ENCODE measurements at places on chromosomes 1 and 21.

- no peak for DNase-seq
These were observed 116.5 kb downstream of the RNF220 start for GRCh38 chr1:44521378-44522080.

GRCh38 chr1:32592943-32593342 is 53.7 kb downstream of the ZBTB8A start:
- DNase-seq, result no peak

- DNase-seq, result no peak
These were observed 4.2 kb downstream of the LGR6 start for GRCh38 chr1:202197653-202198365.

DNA sequence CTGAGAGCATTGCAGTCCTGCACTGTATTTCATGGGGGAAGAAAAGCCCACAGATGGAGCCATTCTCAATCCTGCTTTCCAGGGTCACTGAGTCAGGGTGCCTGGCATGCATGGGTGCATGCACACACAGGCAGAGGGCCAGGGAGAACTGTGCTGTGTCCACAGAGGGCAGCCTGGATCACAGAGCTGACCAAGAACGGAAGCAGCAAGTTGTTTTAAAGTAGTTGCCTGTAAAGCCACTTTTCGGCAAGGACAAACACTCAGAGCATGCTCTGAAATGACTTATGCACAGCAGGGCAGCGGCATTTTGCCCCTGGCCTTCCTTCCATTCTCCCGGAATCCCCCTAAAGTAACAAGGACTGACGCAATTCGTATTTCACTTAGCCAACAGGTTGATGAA is 3.6 kb downstream of the ERG start:
- DNase-seq, result no peak

DNA sequence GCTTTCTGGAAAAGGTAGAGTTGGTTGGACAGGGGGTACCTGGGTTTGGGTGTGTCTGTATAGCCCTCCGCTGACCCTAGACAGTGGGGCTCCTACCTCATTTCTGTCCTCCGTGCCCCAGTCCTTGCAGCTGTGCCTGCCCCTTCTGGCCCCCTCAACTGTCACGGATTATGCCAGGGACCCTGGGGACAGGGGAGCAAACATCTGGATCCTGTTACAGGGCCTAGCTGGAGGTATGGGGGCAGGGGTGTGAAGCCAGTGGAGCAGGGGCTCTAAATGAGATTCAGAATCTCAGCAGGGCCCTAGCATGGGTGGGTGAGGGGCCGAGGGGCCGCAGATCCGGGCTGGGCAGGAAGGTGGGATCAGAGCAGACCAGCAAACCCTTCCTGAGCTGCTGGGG is 81.0 kb downstream of the TAS1R2 start:
- no peak for DNase-seq

DNA sequence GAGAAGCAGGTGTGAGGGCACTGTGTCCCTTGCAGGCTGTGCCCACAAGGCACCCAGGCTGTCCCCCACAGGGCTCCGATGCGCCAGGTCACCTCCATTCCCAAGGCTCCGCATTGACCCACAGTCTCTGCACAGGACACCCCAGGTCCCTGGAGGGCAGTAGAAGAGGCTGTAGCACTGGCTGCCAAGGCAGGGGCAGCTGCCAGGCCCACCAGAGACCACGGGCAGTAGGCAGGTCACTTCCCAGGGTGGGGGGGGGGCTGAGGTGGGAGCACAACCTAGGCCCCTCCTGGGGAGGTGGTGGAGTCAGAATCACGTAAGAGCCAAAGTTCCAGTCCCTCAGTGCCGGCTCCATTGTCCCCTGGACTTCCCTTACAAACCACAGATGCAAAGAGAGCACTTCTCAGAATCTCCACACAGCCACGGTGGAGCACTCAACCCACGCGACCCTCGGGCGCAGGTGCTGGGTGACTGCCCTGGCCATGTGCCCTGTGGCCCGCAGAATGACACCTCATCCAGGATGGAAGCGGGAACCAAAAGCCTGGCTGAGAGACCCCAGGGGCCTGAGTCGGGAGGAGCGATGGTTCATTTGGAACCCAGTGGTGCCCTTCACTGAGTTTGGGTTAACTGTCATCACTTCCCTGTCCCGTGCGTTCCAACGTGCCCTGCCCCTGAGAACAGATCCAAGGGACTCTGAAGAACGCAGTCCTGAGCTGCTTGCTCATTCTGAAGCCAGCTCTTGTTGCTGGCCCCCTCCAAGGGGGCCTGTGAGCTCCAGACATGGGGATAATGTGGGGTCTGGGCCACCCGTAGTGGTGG is 69.7 kb upstream of the PDE9A start:
- DNase-seq, result no peak

- DNase-seq, result no peak
These were observed 8.6 kb downstream of the SLC2A1 start for GRCh38 chr1:42950116-42950481.

GRCh38 chr1:48760857-48761256 is 15.8 kb downstream of the BEND5 start:
- DNase-seq, result no peak

DNA sequence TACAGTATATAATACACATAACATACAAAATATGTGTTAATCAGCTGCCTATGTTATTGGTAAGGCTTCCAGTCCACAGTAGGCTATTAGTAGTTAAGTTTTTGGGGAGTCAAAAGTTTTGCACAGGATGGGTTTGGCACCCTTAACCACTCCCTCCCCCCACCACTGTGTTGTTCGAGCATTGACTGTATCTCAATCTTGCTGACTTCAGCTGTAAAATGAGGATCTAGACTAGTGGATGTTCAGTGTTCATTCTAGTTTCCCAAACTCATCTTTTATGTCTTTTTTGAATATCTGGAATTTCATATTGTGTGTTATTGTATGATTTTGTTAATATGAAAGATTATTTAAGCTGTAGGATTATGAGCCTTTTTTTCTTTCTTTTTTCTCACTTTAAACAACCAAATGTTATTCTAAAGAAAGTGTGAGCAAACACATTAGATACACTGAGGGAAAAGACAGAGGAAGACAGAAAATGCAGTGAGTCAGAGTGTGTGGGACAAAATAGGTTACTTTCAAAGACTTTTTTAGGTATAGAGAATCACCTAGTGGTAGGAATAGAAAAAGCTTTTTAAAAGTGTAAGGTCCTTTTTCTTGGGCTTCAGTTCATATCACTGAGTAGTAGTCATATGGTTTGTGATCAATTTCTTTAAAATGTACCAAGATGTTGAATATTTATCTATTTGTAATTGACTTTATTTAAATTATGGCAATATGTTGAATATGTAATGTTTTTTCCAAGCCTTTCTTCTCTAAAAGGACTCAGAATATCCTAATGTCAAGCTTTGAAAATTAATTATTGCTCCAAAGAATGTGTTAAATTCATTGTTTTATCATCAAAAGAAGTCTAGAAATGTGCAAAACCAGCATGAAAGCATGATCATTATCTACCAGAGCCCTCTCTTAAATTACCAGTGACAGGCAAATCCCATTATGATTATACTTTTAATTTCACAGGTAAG is 17.9 kb upstream of the CENPF start:
- DNase-seq, result no peak

DNA sequence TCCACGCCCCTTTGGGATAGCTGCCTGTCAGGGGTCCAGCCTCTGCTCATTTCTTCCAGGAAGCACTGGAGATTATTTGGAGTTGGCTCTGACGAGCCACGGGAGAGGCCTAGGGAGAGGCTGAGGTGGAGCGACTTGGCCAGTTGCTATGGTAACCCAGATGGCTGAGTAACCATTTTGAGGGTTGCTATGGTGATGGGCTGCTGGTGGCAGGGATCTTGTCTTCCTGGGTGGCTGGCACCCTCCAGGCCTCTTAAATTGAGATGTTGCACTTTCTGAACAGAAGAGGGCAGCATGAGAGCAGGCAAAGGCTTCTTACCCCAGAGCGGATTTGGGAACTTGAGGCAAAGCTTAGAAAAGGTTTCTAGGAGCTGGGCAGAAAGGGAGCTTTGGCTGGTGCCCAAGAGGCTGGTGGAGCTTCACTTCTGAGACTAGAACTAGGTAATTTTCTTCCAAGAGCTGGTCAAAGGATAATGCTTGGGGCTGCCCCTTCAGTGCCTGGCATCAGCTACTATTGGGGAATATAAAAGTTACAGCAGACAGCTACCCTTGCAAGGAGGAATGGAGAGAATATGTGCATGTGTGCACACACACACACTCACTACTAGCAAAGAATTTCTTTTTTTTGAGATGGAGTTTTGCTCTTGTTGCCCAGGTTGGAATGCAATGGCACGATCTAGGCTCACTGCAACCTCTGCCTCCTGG is 72.5 kb downstream of the NDUFS5 start:
- peak; percentile 94 for DNase-seq

- no peak for DNase-seq
These were observed 37.9 kb upstream of the PTPRF start for GRCh38 chr1:43492826-43493225.

DNA sequence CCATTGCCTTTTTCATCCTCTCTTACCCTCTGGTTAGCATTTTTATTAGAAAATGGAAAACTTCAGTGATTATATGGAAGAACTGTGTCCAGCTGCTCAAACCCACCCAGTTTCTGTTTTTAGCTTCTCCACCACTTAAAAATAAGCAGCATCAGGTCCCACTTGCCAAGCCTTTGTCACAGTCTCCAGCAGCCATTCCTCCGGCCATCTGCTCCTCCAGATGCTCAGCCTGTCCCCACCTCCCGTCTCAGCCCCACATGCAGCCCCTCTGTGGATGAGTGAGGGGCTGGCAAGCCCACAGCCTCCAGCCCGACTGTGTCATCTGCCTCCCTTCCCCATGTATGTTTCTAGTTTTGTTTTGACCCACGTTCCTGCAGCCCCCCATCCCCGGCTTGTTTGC is 289.7 kb downstream of the HHAT start:
- DNase-seq, result no peak

GRCh38 chr1:44217809-44218410 is 4.6 kb downstream of the DMAP1 start:
- DNase-seq, result peak; percentile 77

DNA sequence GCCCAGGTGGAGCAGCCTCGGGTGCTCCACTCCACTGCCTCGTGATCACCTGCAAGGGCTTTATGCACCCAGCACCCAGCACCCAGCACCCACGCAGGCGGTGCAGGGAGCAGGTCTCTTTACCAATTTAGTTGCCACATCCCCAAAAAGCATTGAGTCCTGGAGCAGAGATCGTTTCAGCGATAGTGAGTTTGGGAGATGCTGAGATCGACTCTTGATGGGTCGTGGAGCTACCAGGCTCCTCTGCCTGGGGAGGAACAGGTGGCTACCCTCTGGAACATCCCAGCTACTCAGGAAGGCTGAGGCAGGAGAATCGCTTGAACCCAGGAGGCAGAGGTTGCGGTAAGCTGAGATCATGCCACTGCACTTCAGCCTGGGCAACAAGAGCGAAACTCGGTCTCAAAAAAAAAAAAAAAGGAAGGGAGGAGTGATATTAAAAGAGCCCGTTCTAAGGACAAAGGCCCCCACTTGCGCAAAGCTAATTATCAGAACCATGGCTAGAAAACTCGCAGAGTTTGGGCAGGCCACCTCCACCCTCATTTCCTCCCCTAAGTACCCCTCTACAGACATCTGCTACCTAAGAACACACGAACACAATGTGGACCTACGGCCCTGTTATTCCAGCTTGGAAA is 106.5 kb upstream of the SLC45A1 start:
- DNase-seq, result no peak

DNA sequence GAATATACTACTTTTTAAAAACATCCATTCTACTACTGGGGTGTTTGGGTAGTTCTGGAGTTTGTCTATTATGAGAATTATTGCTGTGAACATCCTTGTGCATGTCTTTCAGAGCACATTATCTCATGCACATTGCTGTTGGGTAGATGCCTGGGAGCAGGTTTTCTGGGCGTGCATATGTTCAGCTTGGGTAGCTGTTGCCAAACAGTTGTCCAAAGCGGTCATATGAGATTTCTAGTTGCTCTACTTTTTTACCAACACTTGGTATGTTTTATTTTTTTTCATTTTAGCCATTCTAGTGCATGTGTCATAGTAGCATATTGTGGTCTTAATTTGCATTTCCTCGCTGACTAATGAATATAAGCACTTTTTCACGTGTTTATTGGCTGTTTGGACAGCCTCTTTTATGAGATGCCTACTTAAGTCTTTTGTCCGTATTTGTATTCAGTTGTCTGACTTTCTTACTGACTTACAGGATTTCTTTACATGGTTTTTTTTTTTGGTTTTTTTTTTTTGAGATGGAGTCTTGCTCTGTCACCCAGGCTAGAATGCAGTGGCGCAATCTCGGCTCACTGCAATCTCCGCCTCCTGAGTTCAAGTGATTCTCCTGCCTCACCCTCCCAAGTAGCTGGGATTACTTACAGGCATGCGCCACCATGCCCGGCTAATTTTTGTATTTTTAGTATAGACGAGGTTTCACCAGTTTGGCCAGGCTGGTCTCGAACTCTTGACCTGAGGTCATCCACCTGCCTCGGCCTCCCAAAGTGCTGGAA is 18.1 kb downstream of the ZDHHC18 start:
- no peak for DNase-seq

DNA sequence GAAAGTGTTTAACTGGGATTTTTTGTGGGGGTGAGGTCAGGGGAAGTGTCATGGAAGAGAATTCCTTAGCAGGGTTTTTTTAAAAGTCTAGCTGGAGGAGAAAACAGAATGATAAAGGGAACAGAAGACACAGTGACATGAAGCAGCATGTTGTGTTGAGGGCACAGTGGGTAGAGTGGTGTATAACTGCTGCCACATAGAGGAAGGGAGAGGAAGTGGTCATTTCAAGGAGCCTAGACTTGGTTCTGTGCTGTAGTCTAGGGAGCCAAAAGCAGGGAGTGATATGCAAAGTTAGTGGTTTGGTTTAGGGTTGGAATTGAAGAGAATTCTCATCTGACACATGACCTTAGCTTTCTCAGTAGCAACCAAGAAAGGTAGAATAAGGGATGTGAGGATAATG is 10.2 kb downstream of the EEIG2 start:
- DNase-seq, result peak; percentile 3

- DNase-seq, result no peak
These were observed 497.1 kb upstream of the PLXNA2 start for GRCh38 chr1:208741296-208741695.

DNA sequence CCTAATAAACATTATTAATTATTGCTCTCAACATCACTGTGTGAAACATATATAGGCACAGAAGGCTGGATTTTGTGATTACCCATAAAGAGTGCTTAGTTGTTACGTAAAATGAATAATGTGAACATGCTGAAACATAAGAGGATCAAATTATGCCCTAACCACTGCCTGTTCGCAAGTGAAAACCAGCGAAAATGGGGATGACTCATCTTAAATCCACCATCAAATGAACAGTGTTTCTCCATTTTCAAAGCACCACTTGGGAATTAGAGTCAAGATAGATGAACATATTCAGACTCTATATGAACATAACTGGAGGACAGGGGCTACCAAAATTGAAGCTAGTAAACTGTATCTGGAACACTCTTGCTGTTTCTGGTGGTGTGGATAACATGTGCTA is 386.2 kb downstream of the HHIPL2 start:
- no peak for DNase-seq

- peak; percentile 7 for DNase-seq
These were observed 11.6 kb upstream of the CD247 start for GRCh38 chr1:167529829-167530474.

GRCh38 chr1:234987415-234988154 is 141.1 kb downstream of the TOMM20 start:
- no peak for DNase-seq

- DNase-seq, result no peak
These were observed 442 bp upstream of the AHCYL1 start for GRCh38 chr1:109984190-109984455.

- no peak for DNase-seq
These were observed 23.7 kb downstream of the UROD start for GRCh38 chr1:45035631-45036301.

GRCh38 chr1:51714374-51715019 is 97.6 kb downstream of the OSBPL9 start:
- no peak for DNase-seq

- no peak for DNase-seq
These were observed 21.3 kb upstream of the ZNF326 start for GRCh38 chr1:89973471-89974127.
